ENCODE measurements at places on chromosomes 5 and 9. TPM values are rescaled to one million over a fixed set of nuclear protein-coding genes. Genes with fewer than 3 reads are reported as not detected.

- peak; percentile 60 for DNase-seq
Observed at GRCh38 chr9:112866662-112867274, 23.9 kb downstream of the SLC46A2 start.

The FOXB2 gene
- total RNA-seq: not detected

DNA sequence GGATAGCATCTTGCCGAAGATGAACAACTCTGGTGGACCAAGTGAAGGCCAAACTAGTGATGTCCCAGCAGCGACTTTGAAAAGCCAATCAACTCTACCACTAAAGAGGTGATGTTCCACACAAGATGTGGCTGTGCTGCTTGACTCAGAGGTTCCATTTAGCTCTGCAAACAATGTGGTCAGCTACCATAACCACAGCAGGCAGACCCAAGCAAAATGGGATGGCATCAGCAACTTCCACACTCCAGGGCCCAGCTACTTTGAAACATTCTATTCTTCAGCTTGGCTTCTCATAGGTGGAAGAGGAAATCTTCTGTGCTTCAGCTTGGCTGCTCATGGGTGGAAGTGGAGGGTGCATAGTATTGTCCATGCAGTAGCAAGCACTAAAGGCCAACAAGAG lies 70.5 kb downstream of the IRX2 start:
- no peak for DNase-seq

DNA sequence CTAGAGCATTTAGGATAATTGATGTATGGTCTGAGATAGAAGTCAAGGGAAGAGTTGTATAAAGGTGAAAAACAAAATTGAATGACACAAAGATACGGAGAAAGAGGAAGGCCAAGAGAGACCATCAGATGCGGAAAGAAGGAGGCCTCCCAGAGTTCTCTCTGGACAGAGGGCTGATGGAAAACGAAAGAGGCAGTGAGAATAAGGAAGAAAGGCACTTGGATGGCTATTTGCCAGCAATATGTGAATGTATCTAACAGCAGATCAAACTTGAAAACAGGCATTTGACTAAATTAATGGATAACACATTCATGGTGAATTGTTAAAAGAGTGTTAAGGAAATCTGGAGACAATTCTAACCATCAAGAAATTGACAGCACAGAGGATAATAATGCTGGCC lies 2.4 kb upstream of the DOCK8 start:
- DNase-seq: no peak

The ADCY2 gene
- under 0.01 TPM for total RNA-seq

The IRX2 gene
- 0.90 TPM for total RNA-seq

The FOXD4L4 gene
- 0.09 TPM for total RNA-seq

GRCh38 chr9:74875656-74876055 lies 12.1 kb downstream of the TRPM6 start:
- no peak for DNase-seq

The BARHL1 gene
- total RNA-seq: not detected

The FYB1 gene
- 0.54 TPM for total RNA-seq

GRCh38 chr5:6731465-6732237 lies 18.4 kb downstream of the TENT4A start:
- DNase-seq: peak; percentile 54

The QRFP gene
- not detected for total RNA-seq

GRCh38 chr5:112342389-112342788 lies 76.7 kb downstream of the EPB41L4A start:
- DNase-seq: no peak

The DRD1 gene
- 0.18 TPM for total RNA-seq

Data from fibroblast of the aortic adventitia (primary cell).